Effector memory CD8-positive, alpha-beta T cell (primary cell): ENCODE measurements at places on chromosomes 3 and 15.

DNA sequence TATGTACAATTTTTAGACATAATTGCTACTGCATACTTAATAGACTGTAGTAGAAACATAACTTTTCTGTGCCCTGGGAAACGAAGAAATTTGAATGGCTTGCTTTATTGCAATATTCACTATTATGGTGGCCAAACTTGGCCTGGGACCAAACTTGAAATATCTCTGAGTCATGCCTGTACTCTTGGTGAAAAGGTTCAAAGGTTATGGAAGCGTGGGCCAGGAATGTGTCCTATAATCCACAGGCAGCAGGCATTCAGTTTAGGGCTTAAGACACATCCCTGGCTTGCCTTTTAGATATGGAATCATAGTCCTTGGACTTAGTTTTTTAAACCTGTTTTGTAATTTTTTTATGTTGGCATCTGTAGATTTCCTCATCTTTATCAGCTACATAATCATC is 124.3 kb downstream of the LRIG1 start:
- DNase-seq: no peak

DNA sequence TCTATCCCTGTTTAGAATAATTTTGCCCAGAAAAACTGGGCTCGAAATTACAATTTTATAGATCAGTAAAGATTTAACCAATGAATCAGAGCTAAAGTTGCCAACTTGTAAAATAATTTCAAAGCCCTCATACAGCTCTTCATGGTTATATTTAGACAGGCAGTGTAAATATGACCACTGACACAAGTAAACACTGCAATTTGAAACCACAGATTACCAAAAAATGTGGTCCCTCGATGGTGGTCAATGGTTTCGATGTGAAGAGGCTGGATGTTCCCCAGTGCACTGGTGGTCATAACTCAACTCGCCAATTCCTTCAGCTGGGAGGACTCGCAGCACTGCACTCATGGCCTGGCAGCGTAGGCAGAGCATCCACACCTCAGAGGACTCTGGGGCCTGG is 28.6 kb downstream of the LRTM1 start:
- no peak for DNase-seq

DNA sequence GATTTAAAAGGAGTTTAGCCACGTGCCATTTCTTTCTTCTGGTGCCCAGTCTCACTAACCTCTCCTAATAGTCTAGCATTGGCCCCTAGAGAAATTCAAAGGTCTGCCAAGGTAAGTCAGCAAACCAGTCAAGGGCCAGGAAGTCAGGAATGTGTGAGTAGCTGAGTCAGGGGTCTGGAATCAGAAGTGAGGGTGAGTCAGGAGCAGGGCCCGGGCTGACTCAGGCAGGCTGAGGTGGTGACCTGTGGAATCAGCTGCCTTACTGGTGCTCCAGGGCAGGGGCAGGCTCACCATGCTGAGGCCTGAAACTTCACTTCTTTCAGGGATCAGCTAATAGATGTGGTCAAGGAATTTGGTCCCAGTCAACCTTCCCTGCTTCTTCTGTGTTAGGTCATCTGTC is 105.8 kb upstream of the MYZAP start:
- no peak for DNase-seq

- no peak for DNase-seq
These were observed 204.0 kb upstream of the CTNNB1 start for GRCh38 chr3:40995271-40995670.

DNA sequence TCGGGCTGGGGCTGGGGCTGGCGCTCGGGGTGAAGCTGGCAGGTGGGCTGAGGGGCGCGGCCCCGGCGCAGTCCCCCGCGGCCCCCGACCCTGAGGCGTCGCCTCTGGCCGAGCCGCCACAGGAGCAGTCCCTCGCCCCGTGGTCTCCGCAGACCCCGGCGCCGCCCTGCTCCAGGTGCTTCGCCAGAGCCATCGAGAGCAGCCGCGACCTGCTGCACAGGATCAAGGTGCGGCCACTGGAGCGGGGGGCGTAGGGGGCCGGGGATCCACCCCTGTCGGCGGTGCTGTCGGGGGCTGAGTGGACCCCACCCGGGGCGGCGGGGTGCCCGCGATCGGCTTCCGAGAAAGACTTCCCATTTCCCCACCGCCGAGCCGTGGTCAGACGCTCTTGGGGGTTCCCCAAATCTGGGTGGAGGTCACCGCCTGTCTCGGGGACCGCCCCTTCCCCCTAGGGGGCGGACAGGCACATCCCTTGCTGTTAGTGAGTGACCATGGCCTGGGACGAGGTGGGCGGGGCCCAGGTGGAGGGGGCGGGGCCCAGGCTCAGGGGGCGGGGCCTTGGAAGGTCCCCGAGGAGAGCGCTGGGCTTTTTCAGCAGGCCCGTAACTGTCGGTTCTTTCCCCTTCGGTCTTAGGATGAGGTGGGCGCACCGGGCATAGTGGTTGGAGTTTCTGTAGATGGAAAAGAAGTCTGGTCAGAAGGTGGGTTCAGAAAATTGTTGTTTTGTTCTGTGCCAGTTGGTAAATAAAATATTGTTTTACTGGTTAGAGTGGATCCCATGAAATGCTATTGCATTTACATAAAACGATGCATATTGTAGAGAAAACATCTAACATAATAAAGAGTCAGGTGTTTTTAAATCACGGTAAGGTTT is 578 bp downstream of the LACTB start:
- peak; percentile 81 for DNase-seq
